ENCODE measurements at places on chromosomes 2 and 18.

GRCh38 chr2:241575624-241576292, 17.2 kb downstream of the BOK start:
- DNase-seq, result no peak

DNA sequence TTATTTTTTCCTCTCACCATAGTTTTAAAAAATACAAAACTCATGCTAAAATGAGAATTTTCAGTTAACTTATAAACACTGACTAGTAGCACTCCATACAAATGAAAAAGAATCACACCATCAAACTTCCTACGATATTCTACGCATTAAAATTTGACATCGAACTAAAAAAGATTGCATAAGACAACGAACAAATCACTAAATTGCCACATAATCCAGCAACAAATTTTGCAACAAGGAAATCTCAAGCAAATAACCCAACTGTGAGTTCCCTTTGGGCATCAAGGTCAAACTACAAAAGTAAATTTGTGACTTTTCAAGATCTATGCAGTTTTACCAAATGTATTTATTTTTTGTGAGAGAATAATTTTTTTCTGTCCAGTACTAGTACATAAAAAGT, 1.5 kb downstream of the MAP3K2 start:
- no peak for DNase-seq

- DNase-seq, result no peak
Observed at GRCh38 chr2:97796465-97797126, 83.2 kb downstream of the ZAP70 start.

DNA sequence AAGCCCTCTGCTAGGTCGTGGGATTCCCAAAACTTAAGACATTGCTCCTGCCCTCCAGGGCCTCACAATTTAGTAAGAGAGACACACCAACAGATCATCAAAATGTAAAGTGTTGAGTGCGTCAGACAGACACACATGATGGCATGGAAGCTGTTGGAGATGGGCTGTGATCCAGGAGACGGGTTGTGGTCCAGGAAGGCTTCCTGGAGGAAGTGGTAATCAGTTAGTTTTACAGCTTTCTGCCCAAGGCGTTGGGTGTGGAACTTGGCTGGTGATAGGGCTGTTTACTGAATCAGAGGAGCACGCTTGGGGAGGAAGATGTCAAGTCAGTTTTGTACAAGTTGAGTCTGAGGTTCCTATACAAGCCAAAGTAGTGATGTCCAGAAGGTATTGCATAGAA, 24.0 kb upstream of the GLI2 start:
- no peak for DNase-seq

Data from skin of body (tissue), 3 donors.